ENCODE measurements at places on chromosomes 7 and 10. TPM values are rescaled to one million over a fixed set of nuclear protein-coding genes. Genes with fewer than 3 reads are reported as not detected.

SRI gene
- 136 TPM for total RNA-seq

A1CF gene
- total RNA-seq: not detected

DNA sequence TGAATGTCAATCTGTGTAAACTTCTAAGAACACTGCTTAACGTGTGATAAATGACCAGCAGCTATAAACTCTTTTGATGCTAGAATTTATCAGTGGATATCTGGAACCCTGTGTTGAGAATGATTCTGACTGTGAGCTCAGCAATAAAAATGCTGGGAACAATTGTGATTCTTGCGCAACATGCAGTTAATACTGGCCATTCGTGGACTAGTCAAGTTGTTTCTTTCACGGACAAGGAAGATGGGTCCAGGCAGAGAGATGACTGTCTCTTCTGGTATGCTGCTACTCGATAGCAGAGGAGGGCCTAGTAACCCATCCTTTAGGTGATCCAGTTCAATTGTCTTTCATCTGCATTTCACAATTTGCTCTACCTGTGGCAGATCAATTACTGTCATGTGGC is 394.8 kb upstream of the IGFBP3 start:
- no peaks in the 10 kb centered on the region for H3K4me1 ChIP-seq
- H3K27ac ChIP-seq: no peak overlapping the region
- no peak for DNase-seq
- no peak overlapping the region for H3K4me3 ChIP-seq
- H3K27me3 ChIP-seq: no peaks in the 10 kb centered on the region
- H3K36me3 ChIP-seq: no peaks in the 10 kb centered on the region

DNA sequence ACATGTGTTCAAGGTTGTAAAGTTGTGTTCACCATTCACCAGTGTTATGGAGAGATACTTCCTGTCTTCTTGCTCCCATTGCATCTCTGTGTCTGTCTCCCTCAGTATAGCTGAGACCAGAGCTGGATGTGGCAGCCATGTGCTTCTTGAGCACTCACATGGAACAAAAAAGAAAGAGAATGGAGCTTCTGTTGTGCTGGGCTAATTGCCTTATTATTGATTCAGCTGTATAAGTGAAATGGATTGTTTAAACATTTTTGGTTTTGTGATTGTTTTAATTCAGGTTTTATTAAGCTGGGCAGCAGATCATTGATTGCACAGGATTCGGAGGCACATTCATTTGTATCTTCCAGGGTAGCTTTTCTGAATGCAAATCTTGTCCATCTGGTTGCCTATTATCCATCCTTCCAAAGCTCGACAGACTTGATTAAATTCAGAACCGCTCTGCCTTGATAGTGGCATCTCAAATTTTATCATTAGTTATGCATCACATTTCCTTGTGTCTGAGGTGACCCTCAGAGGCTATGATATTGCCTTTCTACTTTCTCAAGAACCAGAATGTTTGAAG is 119.9 kb downstream of the CCNY start:
- H3K27ac ChIP-seq: no peak overlapping the region
- H3K4me3 ChIP-seq: no peak overlapping the region
- no peaks in the 10 kb centered on the region for H3K27me3 ChIP-seq
- H3K4me1 ChIP-seq: peaks cover 7% of the 10 kb centered on the region

GRCh38 chr10:42519761-42520460 is 118.5 kb downstream of the ZNF33B start:
- H3K27me3 ChIP-seq: no peaks in the 10 kb centered on the region
- H3K4me1 ChIP-seq: no peaks in the 10 kb centered on the region
- no peak overlapping the region for H3K27ac ChIP-seq
- H3K4me3 ChIP-seq: no peak overlapping the region
- DNase-seq: no peak

DNA sequence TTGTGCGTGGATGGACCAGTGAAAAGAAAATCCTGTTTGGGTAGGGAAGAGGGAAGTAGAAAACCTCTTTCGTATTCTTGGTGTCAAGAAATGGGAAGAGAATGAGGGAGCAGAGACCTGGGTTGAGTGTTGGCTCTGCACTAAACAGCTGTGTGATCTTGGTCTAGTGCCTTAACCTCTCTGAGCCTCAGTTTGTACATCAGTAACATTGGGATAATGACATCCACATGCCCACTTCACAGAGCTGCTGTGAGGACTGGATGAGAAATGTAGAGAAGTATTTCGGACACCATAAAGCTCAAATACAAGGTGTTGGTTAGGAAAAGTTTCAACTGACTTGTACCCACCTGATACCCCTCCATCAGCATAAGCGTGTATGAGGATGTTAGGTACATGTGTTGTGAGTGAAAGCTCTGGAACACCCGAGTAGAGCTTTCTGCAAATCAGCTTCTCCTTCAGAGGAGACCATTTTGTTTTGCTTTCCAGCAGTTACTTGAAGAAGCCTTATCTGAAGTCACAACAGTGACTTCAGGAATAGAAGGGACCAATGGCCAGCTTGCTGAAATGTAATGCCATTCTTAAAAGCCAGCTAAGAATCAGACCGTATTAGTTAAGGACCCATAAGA is 11.2 kb downstream of the TRIM56 start:
- no peak overlapping the region for H3K27ac ChIP-seq
- H3K4me1 ChIP-seq: peaks cover 4% of the 10 kb centered on the region
- peaks cover 5% of the 10 kb centered on the region for H3K36me3 ChIP-seq

DNA sequence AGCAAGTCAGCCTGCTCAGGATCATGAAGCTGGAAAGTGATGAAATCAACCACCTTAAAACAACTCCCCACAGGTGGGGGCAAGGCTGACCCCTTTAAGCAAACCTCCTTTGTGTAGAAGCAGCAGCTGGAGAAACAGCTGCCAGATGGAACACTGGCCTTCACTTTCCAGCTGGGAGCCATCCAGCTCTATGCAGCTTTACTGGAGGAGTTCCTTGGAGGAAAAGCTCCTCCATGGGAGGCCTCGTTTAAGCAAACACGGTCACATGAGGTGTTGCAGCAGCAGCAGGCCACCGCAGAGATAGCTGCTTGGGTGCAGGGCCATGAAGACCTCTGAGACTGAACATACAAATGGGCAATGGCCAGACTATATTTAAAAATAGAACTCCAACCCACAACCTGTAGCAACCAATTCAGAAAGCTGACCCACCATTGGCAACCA is 13.0 kb upstream of the DLG5 start:
- DNase-seq: no peak
- no peak overlapping the region for H3K27ac ChIP-seq
- H3K27me3 ChIP-seq: no peaks in the 10 kb centered on the region
- H3K4me3 ChIP-seq: no peak overlapping the region
- no peaks in the 10 kb centered on the region for H3K36me3 ChIP-seq

Data from H9 (cell line).